Epithelial cell of prostate (primary cell): ENCODE measurements at places on chromosomes 2 and 18.
A peak's percentile ranks its signal among the peaks of the same experiment; 100 is the strongest.

DNA sequence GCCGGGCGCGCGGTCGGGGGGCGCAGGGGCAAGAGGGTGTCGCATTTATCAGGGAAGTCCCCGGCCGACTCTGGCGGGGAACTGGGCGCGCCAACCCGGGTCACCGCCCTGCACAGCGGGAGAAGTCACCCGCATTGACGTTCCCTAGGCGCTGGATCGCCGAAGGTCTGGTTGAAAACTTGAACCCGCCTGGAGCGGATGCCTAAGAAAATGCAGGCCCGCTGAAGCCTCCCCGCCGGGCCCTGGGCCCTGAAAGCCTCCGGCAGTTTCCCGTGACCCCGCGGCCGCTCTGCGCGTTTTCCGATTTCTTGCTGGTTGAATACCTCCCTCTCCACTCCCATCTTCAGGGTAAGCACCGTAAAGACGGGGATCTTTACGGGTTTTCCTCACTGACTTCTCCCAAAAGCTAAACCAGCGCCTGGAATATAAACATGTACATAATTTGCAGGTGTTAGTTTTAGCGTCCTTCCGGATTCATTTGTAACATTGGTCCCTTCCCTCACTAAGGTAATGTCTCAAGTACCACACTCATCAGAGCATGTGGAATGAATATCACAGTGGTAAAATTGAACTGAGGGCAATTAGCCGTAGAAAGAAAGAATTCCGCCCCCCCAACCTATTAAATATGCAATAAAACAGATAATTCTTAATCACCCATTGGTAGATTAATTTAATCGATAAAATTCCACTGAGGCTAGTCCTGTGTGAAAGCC lies 675 bp upstream of the SPIRE1 start:
- DNase-seq, result no peak

- peak; percentile 44 for DNase-seq
Measured at GRCh38 chr2:67752969-67753368, 309.8 kb downstream of the C1D start.

DNA sequence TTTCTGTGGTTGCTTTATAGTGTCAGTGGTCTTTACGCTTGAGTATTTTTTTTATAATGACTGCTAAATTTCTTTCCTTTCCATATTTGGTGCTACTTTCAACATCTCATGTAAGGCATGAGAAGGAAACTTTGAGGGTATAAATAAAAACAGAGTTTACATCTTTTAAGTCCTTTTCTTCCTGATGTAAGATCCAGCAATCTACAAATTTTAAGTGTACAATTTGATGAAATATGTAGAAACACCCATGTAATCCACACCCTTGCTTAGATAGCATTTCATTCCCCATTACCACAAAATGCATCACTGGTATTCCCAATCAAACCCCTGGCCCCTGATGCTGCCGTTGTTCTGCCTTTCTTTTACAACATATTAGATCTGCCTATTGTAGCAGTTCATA lies 769.1 kb downstream of the CCDC85A start:
- no peak for DNase-seq

GRCh38 chr18:59458575-59458974 lies 99.5 kb upstream of the LMAN1 start:
- DNase-seq, result no peak

- no peak for DNase-seq
Measured at GRCh38 chr2:220000080-220000479, 372.6 kb downstream of the SLC4A3 start.

DNA sequence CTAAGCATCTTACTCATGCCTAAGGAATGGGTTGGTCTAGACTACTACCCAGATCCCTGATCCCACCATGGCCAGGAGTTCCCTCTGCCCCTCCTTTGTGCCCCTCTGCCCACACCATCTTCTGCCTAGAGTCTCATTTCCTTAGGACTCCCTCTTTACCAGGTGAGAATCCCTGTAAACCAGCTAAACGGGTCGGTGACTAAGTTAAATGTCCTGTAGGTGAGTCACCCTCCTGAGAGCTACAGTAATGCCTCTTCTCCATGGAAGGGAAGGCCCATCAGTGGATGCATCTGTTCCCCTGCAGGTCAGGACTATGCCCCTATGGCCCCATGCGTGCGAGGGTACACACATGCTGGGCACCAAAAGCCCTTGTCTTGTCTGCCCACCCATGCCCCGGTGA lies 25.4 kb downstream of the PTGR3 start:
- DNase-seq, result peak; percentile 73

- DNase-seq, result no peak
Measured at GRCh38 chr18:48200631-48201336, 208.4 kb downstream of the ZBTB7C start.

DNA sequence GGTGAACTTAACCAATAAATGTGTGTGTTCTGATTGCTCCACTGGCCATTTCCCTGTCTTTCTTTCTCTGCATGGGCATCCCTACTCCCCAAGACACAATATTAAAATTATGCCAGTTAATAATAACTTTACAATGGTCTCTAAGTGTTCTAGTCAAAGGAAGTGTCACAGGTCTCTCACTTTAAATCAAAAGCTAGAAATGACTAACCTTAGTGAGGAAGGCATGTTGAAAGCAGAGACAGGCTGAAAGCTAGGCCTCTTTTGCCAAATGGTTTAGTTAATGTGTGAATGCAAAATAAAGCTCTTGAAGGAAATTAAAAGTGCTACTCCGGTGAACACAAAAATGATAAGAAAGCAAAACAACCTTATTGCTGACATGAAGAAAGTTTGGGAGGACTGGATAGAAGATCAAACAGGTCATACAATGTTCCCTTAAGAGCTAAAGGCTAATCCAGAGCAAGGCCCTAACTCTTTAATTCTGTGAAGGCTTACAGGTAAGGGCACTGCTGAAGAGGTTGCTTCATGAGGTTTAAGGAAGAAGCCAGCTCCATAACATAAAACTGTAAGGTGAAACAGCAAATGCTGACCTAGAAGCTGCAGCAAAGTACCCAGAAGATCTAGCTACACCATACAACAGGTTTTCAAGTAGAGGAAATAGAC lies 44.0 kb upstream of the ARHGAP15 start:
- DNase-seq, result no peak

- no peak for DNase-seq
Measured at GRCh38 chr18:50401295-50401694, 26.4 kb downstream of the SKA1 start.

- no peak for DNase-seq
Measured at GRCh38 chr2:230220347-230220969, 674 bp upstream of the SP110 start.

DNA sequence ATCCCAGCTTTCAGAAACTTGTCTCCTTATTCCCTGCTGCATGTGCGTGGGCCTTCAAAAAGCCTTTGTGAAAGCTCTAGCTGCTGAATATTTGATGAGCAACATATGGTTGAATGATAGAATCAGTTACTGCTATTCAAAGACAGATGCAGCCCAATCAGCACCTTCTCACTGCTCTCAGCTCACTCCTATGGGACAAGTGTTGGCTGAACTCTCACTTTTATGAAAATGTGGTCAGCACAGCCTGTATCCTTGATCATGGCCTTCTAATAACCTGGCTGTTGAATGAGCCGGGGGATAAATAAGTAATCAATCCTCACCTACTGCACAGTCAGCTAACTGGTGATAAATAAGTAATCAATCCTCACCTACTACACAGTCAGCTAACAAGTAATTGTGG lies 103.2 kb downstream of the PIEZO2 start:
- no peak for DNase-seq

DNA sequence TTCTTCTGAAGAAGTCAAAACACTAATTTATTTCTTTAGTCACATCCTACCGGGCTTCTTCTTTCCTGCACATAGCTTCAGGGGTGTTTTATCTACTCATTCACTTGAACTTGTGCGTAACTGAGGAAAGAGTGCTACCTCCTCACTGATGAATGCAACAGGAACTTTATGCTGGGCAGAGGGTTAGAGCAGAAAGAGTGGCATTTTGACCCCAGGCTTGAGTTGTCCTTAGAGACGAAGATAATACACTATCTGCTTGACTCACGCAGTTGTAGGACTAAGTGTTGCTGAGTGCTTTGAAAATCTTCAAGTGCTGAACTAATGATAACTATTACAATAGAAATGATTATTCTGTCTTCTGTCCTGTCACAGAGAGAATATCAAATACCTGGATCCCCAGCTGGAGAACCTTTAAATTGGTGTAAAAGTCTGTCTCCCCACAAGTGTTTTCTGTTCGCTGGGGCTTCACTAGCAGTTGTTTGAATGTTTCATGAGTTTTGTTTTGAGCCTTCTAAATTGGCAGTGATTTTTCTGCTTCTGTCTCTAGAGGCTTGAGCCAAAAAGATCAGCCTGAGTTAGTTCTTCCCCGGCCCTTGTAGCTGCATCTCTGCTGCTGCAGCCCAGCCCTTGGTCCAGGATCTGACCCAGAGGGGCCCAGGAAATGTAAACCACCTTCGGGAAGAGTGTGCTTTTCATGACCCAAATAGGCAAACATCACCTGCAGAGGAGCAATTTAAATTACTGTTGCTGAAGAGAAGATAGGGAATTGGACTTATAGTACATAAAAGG lies 86.3 kb upstream of the LGALSL start:
- DNase-seq, result no peak

GRCh38 chr18:26630596-26630995 lies 82.2 kb upstream of the KCTD1 start:
- DNase-seq, result no peak

- DNase-seq, result no peak
Measured at GRCh38 chr18:23020555-23021294, 87.6 kb downstream of the RBBP8 start.

- DNase-seq, result peak; percentile 54
Measured at GRCh38 chr2:16664052-16664731, 1.4 kb downstream of the CYRIA start.

GRCh38 chr2:104025295-104025694 lies 828.6 kb upstream of the POU3F3 start:
- DNase-seq, result no peak

- DNase-seq, result no peak
Measured at GRCh38 chr18:42275138-42275535, 320.1 kb downstream of the PIK3C3 start.

DNA sequence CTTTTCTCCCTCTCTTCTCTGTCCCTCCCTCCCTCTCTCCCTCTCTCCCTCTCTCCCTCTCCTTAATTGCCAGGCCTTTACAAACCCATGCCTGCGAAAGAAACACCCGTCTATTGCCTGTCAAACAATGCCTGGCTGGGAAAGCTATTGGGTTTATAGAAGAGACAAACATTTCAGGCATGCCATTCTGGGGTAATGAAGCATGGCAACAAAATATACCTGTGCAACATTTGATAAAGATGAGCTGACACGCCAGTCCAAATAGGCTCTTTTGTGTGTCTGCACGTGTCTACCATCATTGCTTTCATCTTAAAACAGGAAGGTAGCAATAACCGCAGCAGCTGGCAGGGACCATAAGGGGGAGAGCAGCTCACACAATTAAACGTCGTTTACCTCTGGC lies 282.1 kb downstream of the ZNF516 start:
- DNase-seq, result no peak

- DNase-seq, result no peak
Measured at GRCh38 chr18:12321333-12321732, 13.3 kb downstream of the TUBB6 start.

DNA sequence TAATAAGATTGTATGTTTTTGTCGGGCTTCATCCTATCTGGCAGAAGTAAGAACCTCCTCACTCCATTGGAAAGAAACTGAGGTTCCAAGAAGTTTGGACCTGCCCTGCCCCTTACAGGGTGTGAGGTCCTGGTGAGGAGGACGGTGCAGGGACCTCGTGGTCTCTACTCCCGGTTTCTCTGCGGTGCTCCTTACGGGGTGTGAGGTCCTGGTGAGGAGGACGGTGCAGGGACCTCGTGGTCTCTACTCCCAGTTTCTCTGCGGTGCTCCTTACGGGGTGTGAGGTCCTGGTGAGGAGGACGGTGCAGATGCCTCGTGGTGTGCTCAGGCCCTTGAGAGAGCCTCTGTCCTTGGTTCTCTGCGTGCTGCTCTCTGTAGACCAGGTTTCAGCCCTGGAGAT lies 5.2 kb downstream of the CTDP1 start:
- DNase-seq, result no peak

DNA sequence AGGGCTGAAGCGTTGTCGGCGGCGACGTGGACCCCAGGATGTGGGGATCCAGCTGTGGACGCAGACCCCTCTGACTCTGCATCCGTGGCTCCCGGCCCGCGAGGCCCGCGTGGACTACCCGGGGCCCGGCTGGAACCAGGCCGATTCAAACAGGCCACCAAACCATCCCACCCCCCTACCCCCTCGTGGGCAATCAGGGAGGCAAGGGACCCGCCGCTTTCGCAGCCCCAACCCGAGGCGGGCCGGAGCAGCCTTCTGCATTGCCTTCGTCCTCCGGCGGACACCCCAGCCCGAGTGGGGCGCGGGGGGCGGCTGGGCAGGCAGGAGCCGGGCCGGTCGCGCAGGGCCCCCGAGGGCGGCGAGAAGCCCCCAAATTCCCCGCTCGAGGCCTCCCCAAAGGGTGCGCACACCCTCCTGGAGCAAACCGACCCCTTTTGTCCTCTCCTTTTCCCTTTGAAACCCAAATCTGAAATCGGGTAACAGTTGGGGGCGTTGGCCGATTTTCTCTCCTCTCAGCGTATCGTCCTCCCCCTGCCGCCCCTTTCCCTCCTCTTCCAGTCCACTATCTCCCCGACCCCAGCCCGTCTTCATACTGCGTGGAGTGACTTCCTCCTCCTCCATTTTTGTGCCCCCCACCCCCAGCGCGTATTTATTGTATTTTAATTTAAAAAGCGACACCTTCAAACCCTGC lies 7.4 kb downstream of the SP9 start:
- DNase-seq, result no peak

DNA sequence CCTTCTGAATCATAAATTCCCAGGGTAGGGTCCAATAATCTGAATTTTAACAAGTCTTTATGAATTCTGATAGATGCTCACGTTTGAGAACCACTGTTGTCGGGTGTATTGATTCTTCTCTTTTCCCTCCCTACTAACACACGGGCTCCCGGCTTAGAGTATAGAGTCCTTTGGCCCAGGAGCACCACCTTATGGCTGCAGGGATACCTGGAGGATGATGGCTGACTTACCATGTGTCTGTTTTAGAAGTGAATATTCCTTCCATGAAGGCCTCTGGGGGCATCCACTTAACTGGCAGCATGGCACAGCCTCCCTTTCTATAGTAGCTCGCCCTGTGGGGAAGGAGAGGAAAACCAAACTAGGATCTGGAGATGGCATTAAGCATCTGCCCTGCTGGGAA lies 91.7 kb downstream of the CLIP4 start:
- no peak for DNase-seq

GRCh38 chr2:210818473-210818872 lies 262.1 kb downstream of the CPS1 start:
- peak; percentile 51 for DNase-seq

- DNase-seq, result no peak
Measured at GRCh38 chr18:77985526-77986281, 736.1 kb downstream of the GALR1 start.
